Anterior cingulate cortex (tissue), 58 donors: ENCODE measurements at places on chromosomes 3 and 15.

DNA sequence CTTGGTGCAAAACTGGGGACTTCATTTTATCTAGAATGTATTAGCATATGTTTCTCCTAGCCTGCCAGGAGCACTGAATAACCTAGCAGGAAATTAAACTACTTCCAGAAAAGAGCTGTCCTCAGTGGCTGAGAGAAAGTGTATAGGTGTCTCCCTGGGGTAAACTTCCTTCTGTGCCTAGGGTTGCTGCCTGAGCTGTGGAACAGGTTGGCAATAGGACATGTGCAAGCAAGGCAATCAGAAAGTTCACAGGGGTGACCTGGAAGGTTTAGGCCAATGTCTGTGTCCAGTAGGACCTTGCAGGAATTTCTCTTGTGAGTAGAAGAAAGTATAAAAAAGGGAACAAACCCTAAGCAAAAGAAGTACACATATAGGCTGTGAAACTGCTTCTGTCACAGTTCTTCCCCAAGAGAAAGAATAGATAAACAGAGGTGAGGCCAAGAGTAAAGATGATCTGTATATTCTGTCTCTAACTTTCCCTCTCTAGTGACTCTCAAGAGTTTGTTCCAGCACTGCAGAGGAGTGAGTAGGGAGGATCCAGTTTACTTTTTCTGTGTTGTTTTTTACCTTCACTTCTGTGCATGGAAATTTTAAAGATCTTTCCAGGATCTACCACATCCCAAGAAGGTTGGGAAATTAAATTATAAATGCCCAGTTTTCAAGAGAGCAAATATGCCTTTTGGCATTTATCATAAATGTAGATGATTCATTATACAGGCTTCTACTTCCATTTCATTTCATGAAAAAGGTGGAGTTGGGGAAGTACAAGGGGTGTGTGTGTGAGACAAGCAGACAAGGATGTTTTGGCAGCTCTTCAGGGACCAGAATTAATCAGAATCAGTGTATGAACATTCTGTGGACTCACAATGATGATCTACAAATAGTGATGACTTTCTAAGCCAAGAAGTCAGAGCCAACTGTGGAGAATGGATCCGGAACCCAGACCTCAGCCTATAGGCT is 155.2 kb downstream of the RBPMS2 start:
- DNase-seq = no peak

DNA sequence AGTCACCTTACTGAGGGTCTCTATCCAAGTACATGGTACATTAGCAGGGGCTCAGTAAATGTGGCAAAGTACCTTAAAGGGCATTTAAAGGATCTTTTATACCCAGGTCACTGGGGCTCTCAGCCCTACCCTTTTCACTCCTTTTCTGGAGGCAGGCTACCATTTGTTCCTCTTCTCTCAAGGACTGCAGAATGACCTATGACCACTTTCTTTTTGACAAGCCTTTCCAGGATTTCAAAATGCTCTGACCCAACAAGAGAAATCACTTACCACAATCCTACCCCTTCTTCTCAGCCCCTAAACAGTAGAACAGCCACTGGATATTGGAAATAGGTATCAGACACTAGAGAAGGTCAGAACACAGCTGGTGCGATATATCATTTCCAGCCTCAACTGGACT is 221.8 kb upstream of the TPRG1 start:
- DNase-seq = no peak

DNA sequence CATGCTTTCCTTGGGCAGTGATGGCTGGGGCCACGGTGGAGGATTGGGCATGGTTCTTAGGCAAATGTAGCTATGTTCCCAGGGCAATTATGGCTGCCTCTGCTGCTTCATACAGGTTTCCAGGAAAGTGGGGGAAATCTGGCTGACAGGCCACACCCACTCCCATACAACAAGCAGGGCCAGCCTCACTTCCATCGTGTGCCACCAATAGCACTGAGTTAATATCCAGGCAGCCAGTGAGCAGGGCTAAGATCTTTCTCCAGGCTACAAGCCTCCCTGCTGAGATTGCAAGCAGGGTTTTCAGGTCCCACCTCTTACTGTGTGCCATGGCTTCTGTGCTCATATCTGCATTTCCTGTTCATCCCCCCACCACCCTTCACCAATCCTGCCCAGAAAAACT is 1291.9 kb downstream of the SI start:
- no peak for DNase-seq

GRCh38 chr3:192372616-192373015 is 354.7 kb downstream of the FGF12 start:
- no peak for DNase-seq

GRCh38 chr3:94596887-94597566 is 534.2 kb downstream of the NSUN3 start:
- no peak for DNase-seq

DNA sequence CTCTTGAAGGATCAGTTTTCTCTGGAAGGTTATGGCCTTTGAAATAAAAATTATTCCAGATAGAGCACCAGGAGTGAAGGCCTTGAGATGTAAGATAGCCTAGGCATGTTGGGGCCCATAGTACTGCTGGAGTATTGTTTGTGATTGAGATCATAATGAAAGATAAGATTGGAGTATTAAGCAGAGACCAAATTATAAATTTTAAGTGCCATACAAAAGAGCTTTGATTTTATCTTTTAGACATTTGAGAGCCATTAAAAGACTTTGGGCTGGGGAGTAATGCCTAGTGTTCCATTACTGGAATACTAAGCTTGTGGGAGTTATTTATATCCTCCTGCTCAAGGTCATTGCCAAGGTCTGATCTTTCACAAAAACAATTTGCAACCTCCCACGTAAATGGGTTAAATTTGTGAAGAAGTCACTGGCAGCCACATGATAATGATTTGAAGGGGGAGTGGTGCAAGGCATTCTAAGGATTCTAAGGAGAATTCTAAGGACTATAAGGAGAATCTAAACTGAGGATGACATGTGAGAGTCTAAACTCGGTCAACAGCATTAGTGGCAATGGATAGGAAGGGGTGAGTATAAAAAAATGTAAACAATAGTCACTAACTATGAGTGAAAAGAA is 12.8 kb downstream of the ELL3 start:
- DNase-seq = no peak

GRCh38 chr3:130787422-130788068 is 40.9 kb upstream of the PIK3R4 start:
- no peak for DNase-seq

GRCh38 chr15:96858694-96859093 is 528.2 kb downstream of the NR2F2 start:
- DNase-seq = no peak

- DNase-seq = no peak
These were observed 184.4 kb downstream of the SHOX2 start for GRCh38 chr3:157921811-157922210.

DNA sequence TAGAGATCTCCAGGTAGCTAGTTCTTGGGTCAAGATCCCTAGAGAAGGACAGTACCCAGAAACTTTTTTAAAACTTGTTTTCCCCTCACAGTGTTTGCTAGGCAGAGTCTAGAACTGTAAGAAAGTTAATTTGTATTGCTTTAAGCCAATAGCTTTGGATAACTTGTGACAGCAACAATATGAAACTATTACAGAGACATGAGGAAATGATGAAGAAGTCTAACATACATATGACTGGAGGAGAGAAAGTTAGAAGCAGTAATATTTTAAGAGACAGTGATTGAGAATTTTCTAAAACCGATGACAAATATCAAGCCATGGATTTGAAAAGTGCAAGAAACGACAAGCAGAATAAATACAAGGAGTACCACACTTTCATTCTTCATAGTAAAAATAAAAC is 10.0 kb downstream of the HMG20A start:
- no peak for DNase-seq

DNA sequence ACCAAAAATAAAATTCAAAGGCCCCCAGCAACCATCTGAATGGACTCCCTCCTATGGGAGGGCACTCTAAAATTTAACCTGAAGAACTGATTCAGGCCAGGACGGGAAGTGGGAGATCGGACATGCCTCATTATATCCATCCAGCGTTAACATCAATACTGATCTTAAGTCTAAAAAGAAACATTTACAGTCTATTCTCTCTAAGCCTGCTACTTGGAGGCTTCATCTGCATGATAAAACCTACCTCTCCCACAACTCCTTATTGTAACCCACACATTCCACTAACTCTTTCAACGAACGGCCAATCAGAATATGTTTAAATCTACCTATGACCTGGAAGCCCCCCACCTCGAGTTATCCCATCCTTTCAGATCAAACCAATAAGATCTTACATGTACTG is 68.4 kb downstream of the HERC1 start:
- DNase-seq = no peak

DNA sequence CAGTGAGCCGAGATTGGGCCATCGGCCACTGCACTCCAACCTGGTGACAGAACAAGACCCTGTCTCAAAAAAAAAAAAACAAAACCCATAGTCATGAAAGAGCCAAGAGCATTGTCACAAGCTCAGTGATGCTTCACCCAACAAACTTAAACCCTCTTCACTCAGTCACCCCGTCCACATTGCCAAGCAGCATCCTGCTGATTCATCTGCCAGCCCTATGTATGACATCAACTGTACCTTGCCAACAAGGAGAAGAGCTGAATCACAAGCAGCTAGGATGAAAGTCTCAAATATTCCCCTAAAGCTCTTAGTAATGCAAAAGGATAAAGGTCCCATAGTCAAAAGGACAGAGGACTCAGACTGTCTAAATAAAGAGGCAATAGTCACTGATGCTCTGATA is 90.0 kb downstream of the ANO10 start:
- no peak for DNase-seq

- no peak for DNase-seq
These were observed 300.0 kb downstream of the IGSF11 start for GRCh38 chr3:118734664-118735063.

- no peak for DNase-seq
These were observed 211.4 kb upstream of the EPHA3 start for GRCh38 chr3:88896026-88896425.

DNA sequence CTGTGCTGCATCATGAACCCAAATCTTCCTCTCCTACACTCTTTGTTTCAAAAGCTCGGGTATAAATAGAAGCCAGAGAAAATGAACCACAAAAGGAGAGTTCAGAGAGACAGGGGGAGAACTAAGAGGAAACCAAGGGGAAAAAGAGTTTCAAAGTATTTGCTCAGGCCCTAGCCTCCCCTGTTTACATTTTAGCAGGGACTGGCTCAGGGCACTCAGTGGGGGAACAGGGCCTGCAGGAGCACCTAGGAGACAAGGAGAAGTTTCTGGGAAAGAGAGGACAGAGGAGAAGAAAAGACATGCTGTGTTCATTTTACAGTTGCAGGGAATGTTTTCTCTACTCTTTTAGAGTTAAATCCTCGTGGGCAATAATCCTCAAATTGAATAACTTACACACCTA is 8.5 kb upstream of the IL17RD start:
- no peak for DNase-seq

GRCh38 chr3:68274286-68274685 is 619.9 kb upstream of the SUCLG2 start:
- no peak for DNase-seq
